ENCODE measurements at places on chromosomes 13 and 19. TPM values are rescaled to one million over a fixed set of nuclear protein-coding genes. Genes with fewer than 3 reads are reported as not detected.
A peak's percentile ranks its signal among the peaks of the same experiment; 100 is the strongest.

- DNase-seq, result peak; percentile 36
- no peaks in the 10 kb centered on the region for H3K27me3 ChIP-seq
- no peaks in the 10 kb centered on the region for H3K36me3 ChIP-seq
- no peak overlapping the region for H3K4me3 ChIP-seq
- H3K27ac ChIP-seq, result peak overlapping the region; percentile 46
- H3K4me1 ChIP-seq, result no peaks in the 10 kb centered on the region
These were observed 131.8 kb downstream of the STARD13 start for GRCh38 chr13:33153421-33154404.

The GJB6 gene
- total RNA-seq, result not detected

DNA sequence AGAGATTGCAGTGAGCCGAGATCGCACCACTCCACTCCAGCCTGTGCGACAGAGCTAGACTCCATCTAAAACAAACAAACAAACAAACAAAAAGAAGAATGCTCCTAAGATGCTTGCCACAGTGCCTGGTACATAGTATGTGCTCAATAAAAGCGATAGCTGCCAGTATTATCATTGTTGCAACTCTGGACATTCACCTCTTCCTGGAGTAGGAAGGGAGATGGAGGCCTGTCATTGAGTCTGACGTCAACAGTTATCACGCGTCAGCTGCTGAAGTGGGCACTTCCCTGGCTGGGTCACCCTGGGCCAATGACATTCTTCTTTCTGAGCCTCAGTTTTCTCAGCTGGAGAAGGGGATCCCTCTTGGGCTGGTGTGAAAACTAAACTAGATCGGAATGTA is 4.2 kb upstream of the PLAUR start:
- no peaks in the 10 kb centered on the region for H3K27me3 ChIP-seq
- H3K36me3 ChIP-seq, result no peaks in the 10 kb centered on the region

- H3K27ac ChIP-seq, result no peak overlapping the region
- H3K4me1 ChIP-seq, result no peaks in the 10 kb centered on the region
- DNase-seq, result no peak
- no peaks in the 10 kb centered on the region for H3K36me3 ChIP-seq
These were observed 139.7 kb downstream of the SLITRK6 start for GRCh38 chr13:85659493-85659892.

The ZNF439 gene
- total RNA-seq, result 11.6 TPM

DNA sequence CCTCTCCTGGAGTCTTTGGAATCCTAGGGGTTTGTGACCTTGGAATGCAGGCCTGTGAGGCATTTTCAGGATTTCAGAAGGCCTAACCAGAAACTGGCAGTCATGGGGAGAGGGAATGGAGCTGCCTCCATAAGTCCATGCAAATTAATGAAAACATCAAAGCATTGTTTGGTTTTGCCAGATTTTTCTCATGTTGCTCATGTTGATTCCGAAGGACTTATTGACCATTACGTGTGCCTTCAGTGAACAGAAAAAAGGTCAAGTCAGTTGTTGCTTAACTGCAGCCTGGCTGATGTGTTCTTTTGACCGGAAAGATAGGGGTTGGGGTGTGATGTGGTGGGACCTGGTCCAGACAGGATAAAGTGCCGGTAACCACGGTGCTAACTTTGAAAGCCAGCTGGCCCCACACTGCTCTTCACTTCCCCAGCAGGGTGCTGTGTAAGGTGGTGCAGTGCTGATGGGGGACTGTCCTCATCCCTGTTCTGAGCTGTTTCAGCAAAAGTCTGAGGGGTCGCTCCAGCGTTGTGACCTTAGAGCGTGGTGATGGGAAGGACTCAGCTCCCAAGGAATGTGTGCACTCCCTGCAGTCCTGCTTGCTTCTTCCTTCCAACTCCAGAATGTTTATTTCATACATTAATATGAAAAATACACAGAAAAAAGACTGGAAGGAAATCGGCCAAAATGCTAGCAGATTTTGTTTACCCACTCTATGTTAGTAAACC is 3.5 kb downstream of the RNF113B start:
- no peak for DNase-seq
- H3K27me3 ChIP-seq, result no peaks in the 10 kb centered on the region
- H3K36me3 ChIP-seq, result no peaks in the 10 kb centered on the region
- H3K4me1 ChIP-seq, result peaks cover 42% of the 10 kb centered on the region
- H3K4me3 ChIP-seq, result no peak overlapping the region

- peaks cover 6% of the 10 kb centered on the region for H3K4me1 ChIP-seq
- H3K4me3 ChIP-seq, result no peak overlapping the region
- peaks cover 65% of the 10 kb centered on the region for H3K36me3 ChIP-seq
- no peak overlapping the region for H3K27ac ChIP-seq
These were observed 24.9 kb downstream of the CCDC8 start for GRCh38 chr19:46388311-46389095.

The IZUMO1 gene
- 1.4 TPM for total RNA-seq

The NCCRP1 gene
- 0.47 TPM for total RNA-seq

The CNFN gene
- total RNA-seq, result not detected

The FAM216B gene
- 0.43 TPM for total RNA-seq

DNA sequence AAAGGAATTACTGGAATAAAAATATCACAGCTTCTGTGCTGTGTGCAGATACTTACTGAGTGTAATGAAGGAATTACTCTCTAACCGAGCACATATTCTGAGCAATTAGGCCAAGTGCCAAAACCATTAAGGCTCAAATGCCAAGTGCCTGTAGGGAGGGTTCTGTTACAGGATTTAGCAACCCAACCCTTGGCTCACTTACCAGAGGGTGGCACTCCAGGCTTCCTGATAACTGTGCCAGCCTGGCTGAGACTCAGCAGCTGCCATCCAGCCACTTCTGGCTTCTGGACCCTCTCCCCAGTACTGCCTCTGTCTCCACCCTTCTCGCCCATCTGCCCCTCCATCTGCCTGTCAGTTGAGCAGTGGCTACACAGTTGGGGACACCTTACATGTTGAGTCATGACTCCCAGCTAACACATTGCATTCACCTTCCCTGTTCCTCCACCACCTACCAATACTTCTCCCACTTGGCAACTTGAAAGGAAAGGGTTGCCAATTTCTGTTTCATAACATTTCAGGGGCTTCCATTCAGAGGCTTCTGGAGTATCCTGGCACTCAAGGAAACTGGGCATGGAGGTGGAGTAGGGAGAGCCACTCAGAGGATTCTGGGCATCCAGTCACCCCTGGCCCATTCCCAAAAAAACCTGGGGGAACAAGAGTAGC is 110.5 kb downstream of the COG6 start:
- H3K36me3 ChIP-seq, result no peaks in the 10 kb centered on the region
- H3K4me1 ChIP-seq, result peaks cover 10% of the 10 kb centered on the region
- no peak overlapping the region for H3K4me3 ChIP-seq
- no peaks in the 10 kb centered on the region for H3K27me3 ChIP-seq

The CIRBP gene
- total RNA-seq, result 326 TPM

DNA sequence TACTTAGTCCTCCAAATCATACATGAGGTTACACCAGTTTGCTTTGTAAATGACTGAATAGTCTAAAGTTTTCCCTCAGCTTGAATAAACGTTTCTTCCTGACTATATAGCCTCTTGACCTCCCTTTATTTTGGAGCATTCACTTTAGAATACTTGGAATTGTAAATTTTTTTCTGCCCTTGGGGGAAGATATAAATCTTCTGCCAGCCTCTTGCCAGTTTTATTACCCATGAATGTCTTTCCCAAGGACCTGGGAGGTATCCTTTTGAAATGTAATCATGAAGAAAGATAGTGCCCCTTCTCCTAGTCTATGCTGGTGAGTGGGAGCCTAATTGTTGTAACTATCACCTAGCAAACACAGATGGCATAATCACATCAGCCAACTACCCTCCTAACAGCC is 2033.9 kb upstream of the PCDH20 start:
- no peaks in the 10 kb centered on the region for H3K27me3 ChIP-seq
- no peak overlapping the region for H3K4me3 ChIP-seq
- H3K27ac ChIP-seq, result no peak overlapping the region
- DNase-seq, result no peak

The ZNF417 gene
- total RNA-seq, result 7.3 TPM

DNA sequence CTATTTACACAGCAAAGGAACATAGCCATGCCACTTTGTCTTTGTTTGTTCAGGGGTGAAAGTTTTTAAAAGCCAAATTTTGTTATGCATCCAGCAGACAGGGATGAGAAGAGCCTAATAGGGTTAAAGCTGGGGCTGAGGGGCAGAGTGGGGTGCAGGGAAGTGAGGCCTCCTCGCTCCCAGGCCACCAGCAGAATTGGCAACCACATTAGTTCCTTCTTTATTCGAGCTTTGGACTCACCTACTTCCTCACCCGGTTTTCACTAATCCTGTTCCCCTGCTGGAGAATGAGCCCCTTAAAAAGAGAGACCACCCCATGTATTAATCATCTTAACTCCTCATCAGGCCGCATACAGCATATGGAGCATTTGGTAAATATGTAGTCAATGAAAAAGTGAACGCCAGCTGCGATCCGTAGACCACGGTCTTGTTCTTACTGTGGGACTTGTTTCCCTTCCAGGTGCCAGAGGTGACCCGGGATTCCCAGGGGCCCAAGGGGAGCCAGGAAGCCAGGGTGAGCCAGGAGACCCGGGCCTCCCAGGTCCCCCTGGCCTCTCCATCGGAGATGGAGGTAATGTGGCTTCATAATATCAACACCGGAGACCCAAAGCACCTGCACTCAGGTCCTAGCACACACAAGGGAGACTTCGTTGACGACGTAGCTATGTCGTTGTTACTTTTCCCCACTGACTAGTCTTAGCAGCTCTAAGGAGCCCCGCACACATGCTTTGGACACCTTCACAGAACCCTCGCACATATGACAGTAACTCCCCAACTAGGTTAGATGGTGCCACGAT is 112.1 kb downstream of the RAB20 start:
- no peak overlapping the region for H3K27ac ChIP-seq
- H3K4me3 ChIP-seq, result no peak overlapping the region
- H3K4me1 ChIP-seq, result no peaks in the 10 kb centered on the region
- peaks cover 42% of the 10 kb centered on the region for H3K36me3 ChIP-seq
- no peak for DNase-seq

GRCh38 chr19:3316659-3317207 is 49.6 kb upstream of the NFIC start:
- H3K27ac ChIP-seq, result no peak overlapping the region
- H3K4me3 ChIP-seq, result no peak overlapping the region
- H3K4me1 ChIP-seq, result no peaks in the 10 kb centered on the region
- no peaks in the 10 kb centered on the region for H3K27me3 ChIP-seq
- H3K36me3 ChIP-seq, result no peaks in the 10 kb centered on the region
- no peak for DNase-seq

DNA sequence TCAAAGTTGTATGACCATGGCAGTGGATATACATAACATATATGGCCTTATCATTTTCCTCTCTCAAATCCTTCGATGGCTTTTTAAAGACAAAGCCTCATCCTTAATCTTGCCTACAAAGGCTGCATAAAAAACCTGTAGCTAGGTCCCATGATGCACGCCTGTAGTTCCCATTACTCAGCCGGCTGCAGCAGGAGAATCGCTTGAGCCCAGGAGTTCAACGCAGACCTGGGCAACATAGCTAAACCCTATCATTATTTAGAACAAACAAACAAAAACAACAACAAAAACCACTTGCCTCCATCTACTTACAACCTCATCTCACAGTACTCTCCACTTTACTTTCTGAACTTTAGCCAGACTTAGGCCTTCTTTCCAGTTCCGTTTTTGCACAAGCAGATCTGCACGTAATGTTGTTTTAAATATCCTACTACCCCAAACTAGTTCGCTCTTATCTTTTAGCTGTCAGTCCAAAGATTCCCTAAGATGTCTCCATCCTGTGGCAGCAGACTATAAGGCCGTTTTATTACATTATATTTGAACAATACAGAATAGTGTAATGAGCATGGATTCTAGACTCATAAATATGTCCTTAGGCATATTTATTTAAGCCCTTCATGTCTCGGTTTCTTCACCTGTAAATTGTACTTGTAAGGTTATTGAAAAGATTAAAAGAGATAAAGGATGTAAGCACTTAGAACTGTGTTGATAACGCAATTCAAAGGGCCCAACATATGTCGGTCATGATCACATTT is 969 bp upstream of the POMP start:
- H3K27me3 ChIP-seq, result no peaks in the 10 kb centered on the region
- DNase-seq, result no peak
- peak overlapping the region; percentile 59 for H3K4me3 ChIP-seq
- H3K27ac ChIP-seq, result peak overlapping the region; percentile 99
- peaks cover 34% of the 10 kb centered on the region for H3K4me1 ChIP-seq

The EDDM13 gene
- total RNA-seq, result not detected

- peaks cover 26% of the 10 kb centered on the region for H3K4me1 ChIP-seq
- no peak overlapping the region for H3K27ac ChIP-seq
- no peak overlapping the region for H3K4me3 ChIP-seq
- no peaks in the 10 kb centered on the region for H3K36me3 ChIP-seq
- DNase-seq, result no peak
These were observed 25.3 kb downstream of the PIP5K1C start for GRCh38 chr19:3674784-3675543.

The RB1 gene
- total RNA-seq, result 36.4 TPM

DNA sequence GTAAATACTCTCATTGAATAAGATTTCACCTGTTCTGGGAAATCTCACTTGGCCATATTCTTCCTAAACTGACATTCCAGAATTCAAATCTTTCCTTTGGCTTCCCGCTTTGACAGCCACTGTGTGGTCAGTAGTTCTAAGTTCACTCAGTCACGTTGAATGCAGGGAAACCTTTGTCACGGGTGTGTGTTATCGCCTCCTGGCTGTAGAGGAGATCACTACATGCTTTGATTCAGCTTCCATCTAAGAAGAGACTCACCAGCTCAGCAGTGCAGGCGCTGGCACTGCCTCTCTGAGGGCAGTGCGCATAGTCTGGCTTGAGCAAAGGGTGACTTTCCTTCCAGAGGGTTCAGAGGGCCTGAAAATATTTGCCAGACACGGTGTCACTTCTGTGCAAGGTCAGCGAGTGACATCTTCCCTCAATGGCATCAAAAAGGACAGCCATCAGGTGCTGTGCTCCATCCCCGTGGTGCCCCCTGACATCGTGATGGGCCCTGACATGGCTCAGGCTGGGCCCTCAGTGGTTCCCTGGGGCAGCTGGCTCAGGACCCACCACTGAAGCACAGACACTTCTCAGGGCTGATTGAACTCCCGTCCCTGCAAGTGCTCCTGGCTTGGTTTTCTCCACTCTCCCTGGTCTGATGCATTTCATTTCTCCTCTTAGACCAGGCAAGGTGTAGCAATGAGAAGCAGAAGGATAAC is 635.4 kb upstream of the ARGLU1 start:
- H3K4me1 ChIP-seq, result peaks cover 4% of the 10 kb centered on the region
- peak; percentile 17 for DNase-seq
- H3K4me3 ChIP-seq, result no peak overlapping the region
- H3K27me3 ChIP-seq, result no peaks in the 10 kb centered on the region
- H3K36me3 ChIP-seq, result no peaks in the 10 kb centered on the region
- H3K27ac ChIP-seq, result peak overlapping the region; percentile 57

GRCh38 chr13:27919934-27920676 is at the start of gene PDX1:
Gene PDX1 (plus strand): TSS chr13:27920000. CDS start chr13:27920139, 139 bp downstream.
- H3K27me3 ChIP-seq, result peaks cover 4% of the 10 kb centered on the region
- H3K4me3 ChIP-seq, result peak within 1 kb of the TSS; percentile 41
- H3K36me3 ChIP-seq, result no peaks in the 10 kb centered on the region
- no peak within 1 kb of the TSS for H3K27ac ChIP-seq
- DNase-seq, result no peak
- peaks cover 31% of the 10 kb centered on the region for H3K4me1 ChIP-seq

GRCh38 chr19:58429745-58430144 is 10.2 kb downstream of the ZNF132 start:
- H3K27me3 ChIP-seq, result no peaks in the 10 kb centered on the region
- H3K4me1 ChIP-seq, result no peaks in the 10 kb centered on the region
- no peak overlapping the region for H3K27ac ChIP-seq
- no peak for DNase-seq
- H3K4me3 ChIP-seq, result no peak overlapping the region

The FFAR2 gene
- 9.0 TPM for total RNA-seq

The SIGLEC8 gene
- total RNA-seq, result 0.91 TPM

Measured in upper lobe of left lung (tissue), 6 donors.